DMS79 (cell line): ENCODE measurements at places on chromosomes 7 and 10.

GRCh38 chr10:18719811-18720210 is 60.6 kb downstream of the ARL5B start:
- DNase-seq, result no peak

DNA sequence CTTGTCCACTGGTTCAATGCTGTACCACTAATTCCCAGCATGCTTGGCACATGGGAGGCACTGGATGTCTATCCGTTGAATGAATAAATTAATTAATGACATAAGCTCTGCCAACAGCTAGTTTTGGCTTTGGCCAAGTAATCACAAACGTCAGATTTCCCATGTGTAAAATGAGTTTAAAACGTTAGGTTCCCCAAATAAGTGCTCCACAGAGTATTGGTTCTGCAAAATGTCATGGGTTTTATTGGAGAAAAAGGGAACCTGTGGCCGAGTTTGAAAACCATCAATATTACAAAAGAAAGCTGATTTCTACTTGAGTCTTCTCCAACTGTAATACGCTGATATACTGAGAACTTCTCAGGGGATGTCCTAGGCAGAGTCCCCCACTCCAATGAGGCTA is 23.2 kb downstream of the ELMO1 start:
- DNase-seq, result no peak

DNA sequence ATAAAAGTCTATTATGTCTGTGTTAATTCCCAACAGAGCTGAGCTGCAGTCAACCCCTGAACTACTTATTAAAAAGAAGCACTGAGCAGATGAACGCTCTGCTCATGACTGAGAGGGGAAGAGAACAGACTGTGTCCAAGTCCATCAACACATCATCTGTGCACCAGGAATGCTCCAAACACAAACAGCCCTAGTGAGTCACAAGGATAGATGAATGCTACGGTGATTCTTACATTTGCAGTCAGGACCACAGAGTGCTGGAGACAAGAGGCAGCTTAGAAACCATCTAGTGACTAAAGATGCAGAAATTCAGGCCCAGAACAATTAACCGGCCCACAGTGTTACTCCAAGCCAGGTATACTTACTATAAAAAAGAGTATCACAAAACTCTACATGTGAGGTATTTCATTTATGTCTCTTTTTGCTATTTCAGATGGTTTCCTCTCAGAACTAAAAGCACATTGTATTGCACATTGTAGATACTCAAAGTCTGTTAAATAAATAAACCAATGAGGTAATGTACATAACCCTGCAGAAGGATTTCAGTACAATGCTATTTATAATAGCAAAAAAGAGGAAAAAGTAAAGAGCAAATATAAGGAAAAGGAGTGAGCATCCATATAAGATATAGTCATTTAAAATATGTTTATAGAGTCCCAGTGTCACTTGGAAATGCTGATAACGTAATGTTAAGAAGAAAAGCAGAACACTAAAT is 159.2 kb downstream of the KCNMA1 start:
- DNase-seq, result no peak

GRCh38 chr10:17056781-17057428 is 72.7 kb downstream of the CUBN start:
- no peak for DNase-seq

DNA sequence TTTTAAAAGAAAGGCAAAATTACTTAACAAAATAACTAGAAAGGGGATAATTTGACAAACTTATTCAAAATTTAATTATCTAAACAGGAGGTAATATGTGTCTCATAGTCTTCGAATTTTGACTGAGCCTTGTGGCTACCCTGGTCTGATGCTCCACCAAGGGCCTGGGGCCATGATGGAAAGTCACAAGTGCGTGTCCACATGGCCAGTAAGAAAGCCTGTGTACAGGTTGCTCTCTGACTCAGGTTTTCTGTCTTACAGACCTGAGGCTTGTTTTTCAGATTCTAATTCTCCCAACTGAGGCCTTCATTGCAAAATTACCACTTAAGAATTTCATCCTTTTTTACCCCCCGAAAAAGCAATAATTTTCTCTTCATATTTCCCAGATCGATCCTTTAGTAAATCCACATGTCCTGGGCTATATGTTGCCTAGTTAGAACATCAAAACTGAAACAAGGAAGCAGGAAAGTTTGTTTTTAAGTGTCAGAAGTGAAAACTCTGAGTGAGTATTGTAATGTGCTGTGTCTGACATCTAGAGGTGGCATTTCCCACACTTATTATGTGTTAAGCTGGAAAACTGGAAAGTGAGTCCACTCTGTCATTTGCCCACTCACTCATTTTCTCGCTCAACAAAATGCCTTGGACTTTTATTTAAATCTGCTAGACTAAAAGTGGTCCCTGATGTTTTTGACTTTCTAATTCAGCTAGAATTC is 10.0 kb downstream of the CYP3A43 start:
- DNase-seq, result no peak

DNA sequence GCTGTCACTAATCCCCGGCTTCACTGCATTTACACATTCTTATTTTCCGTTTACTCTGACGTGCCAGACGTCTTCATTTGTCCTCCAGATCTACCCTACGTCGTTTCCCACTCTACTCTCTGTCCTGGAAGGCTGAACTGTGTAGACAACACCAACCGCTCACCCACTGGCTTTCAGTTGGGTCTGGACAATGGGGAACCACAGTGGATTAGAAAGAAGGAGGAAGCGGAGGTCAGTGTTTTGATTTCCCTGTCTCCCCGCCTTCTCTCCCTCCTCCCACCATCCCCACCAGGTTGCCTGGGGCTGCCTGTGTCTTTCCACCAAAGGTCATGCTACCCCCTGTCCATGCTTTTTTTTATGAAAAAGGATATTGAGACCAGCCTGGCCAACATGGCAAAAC is 14.0 kb upstream of the CTBP2 start:
- no peak for DNase-seq

- no peak for DNase-seq
Observed at GRCh38 chr7:39429421-39429820, 136.8 kb upstream of the YAE1 start.

- no peak for DNase-seq
Observed at GRCh38 chr10:13816195-13816925, 229.6 kb downstream of the PRPF18 start.
